ENCODE measurements at places on chromosomes 4 and X.

GRCh38 chr4:42490015-42490414 lies 92.7 kb downstream of the SHISA3 start:
- DNase-seq, result no peak

- no peak for DNase-seq
Measured at GRCh38 chrX:7149411-7149810, 1.5 kb upstream of the PUDP start.

DNA sequence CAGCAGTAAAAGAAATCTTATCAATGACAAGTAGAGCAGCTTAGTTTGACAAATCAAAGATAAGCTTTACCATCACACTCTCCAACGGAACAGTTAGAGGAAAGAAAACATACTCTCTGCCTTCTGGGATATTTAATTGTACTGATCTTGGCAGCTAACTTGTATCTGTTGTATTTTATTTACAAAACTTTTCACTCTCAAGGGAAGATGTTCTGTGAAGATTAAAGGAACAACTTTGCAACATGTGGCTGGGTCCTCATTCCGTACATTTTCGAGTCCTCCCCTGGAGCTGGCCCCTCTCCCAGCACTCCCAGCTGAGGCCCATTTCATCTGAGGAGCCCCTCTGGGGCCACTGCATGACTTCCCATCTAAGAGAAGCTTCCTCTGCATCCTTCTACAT lies 74.4 kb downstream of the RPS3A start:
- peak; percentile 39 for DNase-seq

DNA sequence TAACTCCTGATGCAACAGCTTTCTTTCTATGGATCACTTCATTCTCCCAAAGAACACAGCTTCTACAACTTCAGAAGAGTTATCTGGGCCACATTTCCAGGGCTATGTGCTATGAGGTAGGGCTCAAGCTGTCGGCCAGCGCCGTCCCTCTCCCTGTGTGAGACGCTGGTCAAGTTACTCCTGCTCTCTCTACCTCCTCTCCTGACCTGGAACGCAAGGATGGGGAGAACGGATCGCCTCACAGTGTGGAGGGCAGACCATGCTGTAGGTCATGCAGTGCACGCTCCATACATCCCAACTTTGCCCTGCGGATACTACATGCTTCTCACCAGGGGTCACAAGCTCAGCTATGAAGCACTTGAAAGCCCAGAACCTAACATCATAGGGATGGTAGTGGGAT lies 42.4 kb downstream of the JAKMIP1 start:
- DNase-seq, result no peak

GRCh38 chrX:120781403-120781802 lies 94.3 kb downstream of the CT47B1 start:
- no peak for DNase-seq

DNA sequence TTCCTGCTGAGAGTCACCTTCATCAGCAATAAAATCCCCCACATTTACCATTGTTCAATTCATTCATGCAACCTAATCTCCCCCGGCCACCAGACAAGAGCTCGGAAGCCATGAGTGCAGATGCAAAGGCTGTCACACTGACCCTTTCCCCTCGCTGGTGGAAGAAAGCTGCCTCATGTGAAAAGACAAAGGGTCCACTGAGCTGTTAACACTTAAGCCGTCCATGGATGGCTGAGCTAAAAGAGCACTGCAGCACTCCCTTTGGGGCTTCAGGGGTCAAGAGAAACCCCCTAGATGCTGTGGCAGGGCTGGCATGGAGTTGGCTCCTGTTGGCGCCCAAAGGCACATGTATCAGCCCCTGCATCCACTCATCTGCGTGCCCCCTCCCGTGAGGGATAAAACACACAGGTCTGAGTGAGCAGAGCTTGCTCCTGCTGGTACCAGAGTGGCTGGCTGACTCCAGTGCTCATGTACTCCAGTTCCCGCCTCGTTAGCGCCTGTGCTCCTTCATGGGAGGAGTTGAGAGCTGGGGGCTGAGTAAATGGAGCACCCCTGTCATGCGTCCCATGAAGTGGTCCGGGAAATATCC lies 216.5 kb downstream of the PDHA2 start:
- no peak for DNase-seq
